Stimulated activated CD8-positive, alpha-beta memory T cell treated with anti-CD3 and anti-CD28 coated beads, Interleukin-7, amount 100 ng/mL, for 1 hour (primary cell): ENCODE measurements at places on chromosomes 2 and 18.

- no peak for DNase-seq
These were observed 399.0 kb upstream of the HNRNPA3 start for GRCh38 chr2:176813621-176814049.

- no peak for DNase-seq
These were observed 96.9 kb downstream of the ACTR3 start for GRCh38 chr2:113986762-113987290.

DNA sequence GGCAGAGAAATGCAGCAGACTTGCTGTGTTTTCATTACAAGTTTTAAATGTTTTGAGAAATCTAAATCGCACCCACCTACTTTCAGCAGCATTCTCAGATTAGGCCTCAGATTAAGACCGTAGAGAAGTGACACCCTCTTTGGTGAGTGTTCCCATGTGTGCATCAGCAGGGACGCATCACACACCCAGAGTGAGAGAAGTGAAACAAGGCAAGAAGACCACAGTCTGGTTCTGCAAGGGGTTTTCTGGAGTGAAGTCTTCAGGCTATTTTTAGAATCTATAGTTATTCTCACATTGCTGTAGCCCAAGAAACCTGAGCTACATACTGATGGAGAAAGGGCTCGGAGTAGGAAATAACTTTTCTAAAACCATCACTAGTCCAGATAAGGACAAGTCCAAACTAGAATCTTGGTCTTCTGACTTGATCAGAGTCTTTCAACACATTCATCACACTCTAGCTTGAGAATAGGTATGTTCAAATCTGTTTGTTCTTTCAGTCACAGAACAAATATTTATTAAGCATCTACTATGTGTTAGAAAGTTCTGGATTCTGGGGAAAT is 1216.6 kb upstream of the PIK3C3 start:
- DNase-seq, result no peak

GRCh38 chr2:8481463-8482009 is 200.3 kb upstream of the ID2 start:
- no peak for DNase-seq

- DNase-seq, result no peak
These were observed 272.5 kb downstream of the ZNF407 start for GRCh38 chr18:74869904-74870863.

DNA sequence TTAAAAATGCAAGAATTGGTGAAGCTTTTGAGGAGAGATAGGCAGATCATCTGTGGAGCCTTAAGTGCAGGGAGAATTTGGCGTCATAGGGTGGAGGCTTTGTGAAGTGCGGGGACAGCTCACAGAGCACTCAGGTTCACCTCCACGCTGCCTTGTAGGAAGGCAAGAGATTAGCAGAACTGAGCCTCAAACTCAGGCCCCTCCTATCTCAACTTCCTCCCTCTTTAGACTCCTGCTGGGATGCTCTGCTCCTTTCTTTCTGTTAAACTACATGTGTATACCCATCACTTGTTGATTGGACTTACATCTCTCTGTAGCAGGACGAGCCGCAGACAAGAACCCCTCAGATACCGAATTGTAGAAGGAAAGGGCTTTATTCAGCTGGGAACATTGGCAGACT is 422.2 kb downstream of the SETBP1 start:
- no peak for DNase-seq

GRCh38 chr2:49177194-49177593 is 22.9 kb upstream of the FSHR start:
- DNase-seq, result no peak

GRCh38 chr2:216448829-216449228 is 36.5 kb downstream of the SMARCAL1 start:
- DNase-seq, result no peak

DNA sequence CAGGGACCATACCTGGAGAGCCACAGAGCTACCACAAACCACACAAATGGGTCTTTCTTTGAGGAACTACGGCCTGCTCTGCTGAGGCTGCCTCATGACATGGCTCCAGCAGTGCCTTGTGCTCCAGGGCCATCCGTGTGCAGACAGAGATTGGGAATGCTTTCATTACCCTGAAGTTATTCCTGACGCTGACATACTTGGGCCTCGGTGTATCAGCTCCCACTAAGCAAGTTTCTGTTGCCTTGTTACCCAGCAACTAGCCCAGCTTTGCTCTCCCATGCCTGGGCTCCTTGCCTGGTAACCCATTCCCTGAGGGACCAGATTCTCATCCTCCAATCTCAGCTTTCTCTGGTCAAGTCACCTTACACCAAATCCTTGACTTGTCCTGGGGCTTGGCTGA is 80.3 kb upstream of the FZD7 start:
- no peak for DNase-seq

- no peak for DNase-seq
These were observed 266.1 kb upstream of the CYP26B1 start for GRCh38 chr2:72413716-72414115.

- no peak for DNase-seq
These were observed 180.3 kb downstream of the MYCN start for GRCh38 chr2:16120591-16121180.

DNA sequence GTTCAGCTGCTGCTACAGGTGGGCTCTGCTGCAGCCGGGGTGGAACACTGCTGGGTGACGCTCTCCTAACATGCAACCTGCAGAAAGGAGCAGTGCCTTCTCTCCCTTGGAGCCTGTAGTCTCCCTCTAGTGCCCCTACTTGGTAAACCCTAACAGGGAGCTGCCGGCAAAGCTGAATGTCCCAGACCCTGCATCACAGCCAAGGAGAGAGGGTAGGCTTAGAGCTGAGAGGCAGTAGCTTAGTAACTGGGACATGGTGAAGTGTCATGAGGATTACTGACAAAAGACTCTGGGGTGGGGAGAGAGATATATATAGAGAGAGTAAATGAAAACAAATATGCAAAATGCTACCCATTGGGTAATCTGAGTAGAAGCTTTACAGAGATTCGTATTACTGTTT is 9.9 kb downstream of the NCAPH start:
- DNase-seq, result no peak

- DNase-seq, result no peak
These were observed 210.2 kb downstream of the PAX3 start for GRCh38 chr2:222088561-222088960.

- no peak for DNase-seq
These were observed 54.7 kb downstream of the CDKL4 start for GRCh38 chr2:39188960-39189494.

- no peak for DNase-seq
These were observed 97.7 kb upstream of the OTOS start for GRCh38 chr2:240238201-240238600.

DNA sequence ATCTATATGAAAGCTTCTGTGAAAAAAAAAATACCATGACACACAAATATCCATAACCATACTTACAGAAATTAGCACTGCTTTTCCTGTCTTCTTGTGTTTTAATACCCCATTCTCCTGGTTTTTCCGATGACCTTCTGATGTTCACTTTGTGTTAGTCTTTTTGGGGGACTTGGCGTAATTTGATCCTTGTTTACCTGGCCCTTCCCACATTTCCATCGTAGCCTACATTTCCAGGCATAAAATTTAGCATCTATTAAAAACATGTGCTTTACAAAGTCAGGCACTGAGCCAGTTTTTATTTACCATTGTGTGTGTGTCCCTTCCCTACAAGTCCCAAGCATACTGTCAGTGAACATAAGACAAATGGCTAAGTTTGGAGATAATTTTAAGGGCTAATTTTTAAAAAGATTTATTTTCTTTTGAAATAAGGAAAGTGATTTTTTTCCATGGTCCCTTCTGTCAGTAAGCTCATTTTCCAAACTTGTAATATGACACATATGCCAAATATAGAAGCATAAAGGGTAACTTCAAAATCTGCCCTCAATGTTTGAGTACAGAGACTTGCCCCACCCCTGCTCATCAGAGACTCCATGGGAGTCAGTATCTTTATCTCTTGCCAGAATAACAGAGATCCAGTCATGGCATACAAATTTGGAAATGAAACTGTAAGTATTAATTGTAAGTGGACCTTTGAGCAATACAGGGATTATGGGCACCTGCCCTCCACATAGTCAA is 27.3 kb downstream of the SESTD1 start:
- no peak for DNase-seq

GRCh38 chr18:42340423-42341009 is 385.5 kb downstream of the PIK3C3 start:
- no peak for DNase-seq

- peak; percentile 99 for DNase-seq
These were observed at the start of gene MXD1 for GRCh38 chr2:69914950-69915945. TSS of gene MXD1 (plus strand) at chr2:69915109. CDS start at chr2:69915331, 222 bp downstream.

DNA sequence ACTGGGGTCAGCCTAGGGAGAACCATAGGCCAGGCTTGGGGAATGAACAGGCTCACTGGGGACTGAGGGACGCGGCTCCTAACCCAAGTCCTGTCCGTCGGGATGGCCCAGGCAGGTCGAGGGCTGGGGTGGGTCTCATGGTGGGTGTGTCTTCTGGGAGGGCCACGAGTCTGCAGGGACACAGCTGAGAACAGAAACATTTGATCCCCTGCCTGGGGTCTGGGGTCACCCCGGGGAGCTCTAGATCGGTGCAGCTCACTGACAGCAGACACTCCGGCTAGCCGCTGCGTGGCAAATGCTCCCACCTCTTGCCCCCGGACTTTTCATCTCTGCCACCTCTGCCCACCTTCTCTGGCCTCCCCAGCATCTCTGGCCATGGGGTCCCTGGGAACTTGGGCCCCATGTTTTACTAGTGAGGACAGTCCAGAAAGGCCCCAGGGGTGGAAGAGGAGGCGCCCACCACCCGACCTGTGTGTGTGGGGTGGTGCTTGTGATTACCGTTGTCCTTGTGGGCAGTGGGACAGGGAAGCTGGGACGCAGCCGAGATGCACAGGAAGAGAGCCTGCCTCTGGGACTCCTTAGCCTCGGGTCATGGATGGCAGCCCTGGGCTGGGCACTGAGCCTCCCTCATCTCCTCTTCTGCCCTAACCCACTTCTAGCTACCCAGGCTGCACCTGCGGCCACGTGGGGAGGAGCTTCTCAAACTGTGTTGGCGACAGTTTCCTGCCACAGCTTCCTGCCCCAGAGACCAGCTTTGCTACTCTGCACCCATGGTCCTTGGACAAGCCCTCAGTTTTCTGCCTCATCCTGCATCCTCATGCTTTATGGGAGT is 4.9 kb downstream of the ZAP70 start:
- peak; percentile 60 for DNase-seq

DNA sequence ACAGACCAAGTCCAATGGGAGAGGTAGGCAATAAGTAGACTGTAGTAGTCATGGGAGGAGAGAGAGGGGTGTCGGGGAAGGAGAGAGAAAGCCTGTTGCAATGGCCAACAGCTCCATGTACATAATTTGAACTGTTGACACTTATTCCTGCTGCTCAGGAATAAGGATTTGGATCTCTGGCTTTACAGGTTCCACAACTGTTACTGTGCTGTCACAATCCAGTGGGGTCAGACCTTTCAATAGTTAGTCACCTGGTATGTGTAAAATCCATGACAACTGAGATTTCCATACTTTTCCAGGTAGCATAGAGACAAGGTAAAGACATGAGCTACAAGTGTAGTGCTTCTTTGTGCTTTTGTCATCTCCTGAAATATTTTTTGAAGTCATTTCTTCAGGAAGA is 47.5 kb upstream of the RIOK3 start:
- DNase-seq, result no peak

GRCh38 chr18:45845410-45845809 is 19.9 kb downstream of the SIGLEC15 start:
- no peak for DNase-seq

GRCh38 chr18:78295262-78295661 is 684.4 kb upstream of the SALL3 start:
- no peak for DNase-seq

- no peak for DNase-seq
These were observed 118.4 kb downstream of the MAP4K4 start for GRCh38 chr2:101815739-101816391.

DNA sequence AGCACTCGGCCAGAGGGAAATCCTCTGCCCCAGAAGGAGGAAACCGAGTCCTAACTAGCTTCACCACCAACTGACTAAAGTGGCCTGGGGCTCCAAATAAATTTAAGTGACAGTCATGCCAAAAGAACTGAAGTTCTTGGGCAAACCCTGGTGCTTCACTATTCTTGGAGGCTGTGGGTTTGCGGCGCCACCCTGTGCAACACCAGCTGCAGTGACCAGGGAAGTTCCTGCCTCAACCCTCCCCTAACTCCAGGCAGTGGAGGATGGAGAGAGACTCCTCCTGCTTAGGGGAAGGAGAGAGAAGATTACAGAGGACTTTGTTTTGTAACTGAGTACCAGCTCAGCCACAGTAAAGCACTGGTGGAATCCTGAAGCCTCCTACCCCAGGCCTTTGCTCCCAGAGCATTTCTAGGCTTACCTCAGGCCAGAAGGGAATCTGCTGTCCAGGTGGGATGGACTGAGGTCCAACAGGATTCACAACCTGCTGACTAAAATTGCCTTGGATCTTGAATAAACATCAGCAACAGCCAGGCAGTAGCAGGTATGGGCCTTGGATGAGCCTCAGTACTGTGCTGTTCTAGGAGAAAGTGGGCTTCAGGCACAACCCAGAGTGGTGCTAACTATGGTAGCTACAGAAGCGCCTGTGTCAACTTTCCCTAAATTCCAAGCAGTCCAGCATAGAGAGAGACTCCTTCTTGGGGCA is 29.4 kb upstream of the BMP10 start:
- DNase-seq, result no peak

DNA sequence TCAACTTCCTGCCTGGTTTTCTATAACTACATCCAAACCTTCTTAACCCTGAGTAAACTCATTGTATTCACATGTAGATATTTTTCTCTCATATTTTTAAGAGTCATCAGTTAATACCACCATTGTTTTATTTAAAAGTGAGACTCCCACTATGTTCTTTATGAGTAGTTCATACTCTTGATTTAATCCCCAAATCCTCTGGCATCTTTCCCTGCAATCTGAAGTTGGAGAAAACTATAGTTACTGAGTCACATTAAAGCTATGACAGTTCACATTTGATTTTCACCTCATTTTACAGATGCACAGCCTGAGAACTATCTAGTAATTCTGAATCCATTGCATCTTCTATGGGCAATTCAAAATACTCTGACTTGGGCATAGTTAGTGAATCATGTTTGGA is 1358.7 kb upstream of the NRXN1 start:
- DNase-seq, result no peak

DNA sequence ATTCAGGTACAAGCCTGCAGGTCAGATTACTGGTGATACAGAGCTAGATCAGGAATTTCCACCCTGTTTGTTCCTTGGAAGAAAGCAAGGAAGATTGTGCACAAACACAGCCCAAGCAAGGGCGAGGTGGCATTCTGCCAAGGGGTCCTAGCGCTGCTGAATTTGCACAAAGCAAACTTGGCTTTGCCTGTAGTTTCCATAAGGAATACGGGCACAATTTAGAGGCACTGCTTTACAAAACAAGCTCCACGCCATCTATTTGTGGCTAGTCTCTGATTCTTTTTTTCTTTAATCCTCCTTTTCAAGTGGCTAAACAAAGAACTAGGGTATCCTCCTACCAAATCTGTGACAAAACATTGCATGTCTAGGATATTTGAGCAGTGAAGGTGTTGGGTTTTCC is 195.5 kb upstream of the ACVR2A start:
- DNase-seq, result no peak

- DNase-seq, result no peak
These were observed 4.3 kb downstream of the ITPRID2 start for GRCh38 chr2:181895818-181896217.
